NCI-H187 (cell line): ENCODE measurements at places on chromosomes 2 and 18.

- no peak for DNase-seq
These were observed 10.2 kb upstream of the ALPP start for GRCh38 chr2:232368311-232368731.

- DNase-seq, result no peak
These were observed 152.2 kb downstream of the INHBB start for GRCh38 chr2:120498121-120498520.

DNA sequence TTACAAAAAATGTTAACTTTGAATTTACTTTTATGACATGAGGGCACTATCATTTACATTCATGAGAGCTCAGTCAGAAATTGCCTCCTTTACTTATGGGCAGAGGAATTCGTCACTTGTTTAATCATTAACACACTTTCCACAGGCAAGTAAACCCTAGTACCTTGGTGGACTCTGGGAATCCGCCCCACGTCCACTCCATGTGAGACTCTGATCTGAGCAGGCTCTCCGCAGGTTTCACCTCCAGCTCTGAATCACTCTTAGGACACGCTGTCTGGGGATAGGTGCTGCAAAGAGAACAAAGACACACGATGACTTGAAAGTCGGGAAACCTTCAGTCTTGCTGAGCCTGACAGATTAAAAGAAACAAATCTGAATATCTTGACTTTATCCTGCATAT lies 73.6 kb downstream of the LPIN2 start:
- DNase-seq, result no peak

- no peak for DNase-seq
These were observed 22.6 kb upstream of the DYTN start for GRCh38 chr2:206740800-206741199.

DNA sequence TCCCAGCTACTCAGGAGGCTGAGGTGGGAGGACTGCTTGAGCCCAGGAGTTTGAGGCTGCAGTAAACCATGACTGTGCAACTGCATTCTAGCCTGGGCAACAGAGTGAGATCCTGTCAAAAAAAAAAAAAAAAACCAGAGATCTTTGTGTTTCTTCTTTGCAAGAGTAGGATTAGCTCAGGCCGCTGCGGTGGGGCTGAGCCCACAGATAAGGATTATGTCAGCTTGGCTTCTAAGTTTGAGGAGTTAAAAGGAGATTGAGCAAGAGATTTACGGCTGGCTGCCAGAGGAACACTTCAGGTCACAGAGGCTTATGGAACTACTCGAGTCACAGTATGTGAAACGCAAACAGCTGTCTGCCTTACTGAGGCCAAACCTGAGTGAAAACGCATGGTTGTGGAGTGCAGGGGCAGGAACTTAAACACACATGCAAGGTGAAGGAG lies 146.7 kb upstream of the L3MBTL4 start:
- no peak for DNase-seq

GRCh38 chr2:126050991-126051736 lies 604.8 kb upstream of the GYPC start:
- no peak for DNase-seq

GRCh38 chr2:1612391-1613077 lies 131.8 kb downstream of the PXDN start:
- DNase-seq, result no peak

GRCh38 chr18:48133671-48134251 lies 203.3 kb upstream of the SMAD2 start:
- peak; percentile 22 for DNase-seq

DNA sequence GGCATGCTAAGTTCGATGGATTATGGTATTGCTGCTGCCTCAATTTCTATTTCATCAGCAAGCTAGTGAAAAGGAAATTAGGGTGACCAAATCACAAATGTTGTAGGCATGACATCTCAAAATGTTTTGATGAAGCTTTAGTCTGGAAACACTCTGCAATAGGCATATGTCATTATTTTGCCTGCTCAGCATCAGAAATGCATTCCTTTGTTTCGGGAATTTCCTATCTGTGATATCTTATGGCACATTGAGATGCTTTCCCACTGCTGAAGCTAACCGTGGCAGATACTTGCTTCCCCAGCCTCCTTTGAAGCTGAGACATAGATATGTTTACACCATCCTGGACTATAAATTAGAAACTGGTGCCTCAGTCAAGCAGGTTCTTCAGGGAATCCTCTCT lies 119.7 kb downstream of the CDC42EP3 start:
- DNase-seq, result no peak

DNA sequence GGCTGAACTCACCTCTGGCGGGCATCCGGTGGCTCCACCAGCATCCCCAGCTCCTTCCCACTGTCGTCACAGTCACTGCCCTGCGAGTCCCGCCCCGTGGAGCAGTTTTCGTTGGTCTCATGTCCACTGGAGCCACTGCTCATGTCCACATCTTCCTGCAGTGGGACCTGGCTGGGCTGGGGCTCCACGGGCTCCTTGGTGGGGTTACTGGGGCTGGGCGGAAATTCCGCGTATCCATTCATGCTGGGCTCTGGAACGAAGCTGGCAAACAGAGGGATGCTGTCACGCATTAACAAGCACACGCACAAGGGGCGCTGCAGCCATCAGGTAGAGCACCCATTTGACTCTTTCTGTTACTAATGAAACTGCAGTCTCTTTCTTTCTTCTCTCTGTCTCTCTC lies 10.7 kb downstream of the PER2 start:
- DNase-seq, result no peak

- DNase-seq, result no peak
These were observed 113.3 kb upstream of the DAPL1 start for GRCh38 chr2:158681816-158682215.

- no peak for DNase-seq
These were observed 146.2 kb downstream of the RBMS1 start for GRCh38 chr2:160347269-160347863.

GRCh38 chr2:14907014-14907612 lies 274.6 kb downstream of the LRATD1 start:
- no peak for DNase-seq

DNA sequence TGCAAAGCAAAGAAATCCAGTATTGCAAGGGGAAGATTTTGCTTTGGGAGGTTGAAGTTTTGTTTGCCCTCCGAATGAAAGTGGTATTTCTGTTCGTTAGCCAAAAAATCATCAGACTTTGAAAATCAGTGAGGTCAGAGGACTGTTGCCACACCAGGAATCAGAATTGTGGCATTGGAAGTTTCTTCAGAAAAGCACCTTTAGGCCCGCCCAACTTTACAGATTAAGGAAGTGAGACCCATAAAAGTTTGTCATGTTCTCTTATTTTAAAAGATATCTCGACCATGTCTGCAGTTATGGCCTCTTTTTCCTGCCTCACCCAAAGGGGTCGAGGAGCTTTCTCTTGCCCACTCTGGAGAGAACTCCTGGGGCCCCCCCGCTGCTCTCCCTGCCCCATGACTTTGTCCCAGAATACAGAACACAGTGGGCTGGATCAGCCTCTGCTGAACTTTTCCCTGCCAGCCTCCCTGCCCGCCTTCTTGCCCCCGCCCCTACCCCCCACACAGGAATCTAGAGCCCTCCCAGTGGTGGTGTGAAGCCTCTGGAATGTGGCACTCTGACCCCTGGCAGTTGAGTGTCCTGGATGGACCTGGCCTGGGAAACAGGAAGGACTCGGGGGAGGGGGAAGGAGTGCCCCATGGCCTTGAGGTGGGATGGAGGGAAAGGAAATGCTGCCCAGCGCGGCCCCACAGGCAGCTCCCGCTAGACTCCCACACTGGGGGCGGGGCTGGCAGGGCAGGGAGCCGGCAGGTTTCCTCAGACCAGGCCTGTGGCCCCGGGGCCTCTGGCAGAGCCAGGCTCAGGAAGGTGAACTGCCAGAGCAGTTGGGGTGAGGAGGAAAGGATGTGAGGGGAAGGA lies 25.3 kb downstream of the CRIM1 start:
- DNase-seq, result no peak

DNA sequence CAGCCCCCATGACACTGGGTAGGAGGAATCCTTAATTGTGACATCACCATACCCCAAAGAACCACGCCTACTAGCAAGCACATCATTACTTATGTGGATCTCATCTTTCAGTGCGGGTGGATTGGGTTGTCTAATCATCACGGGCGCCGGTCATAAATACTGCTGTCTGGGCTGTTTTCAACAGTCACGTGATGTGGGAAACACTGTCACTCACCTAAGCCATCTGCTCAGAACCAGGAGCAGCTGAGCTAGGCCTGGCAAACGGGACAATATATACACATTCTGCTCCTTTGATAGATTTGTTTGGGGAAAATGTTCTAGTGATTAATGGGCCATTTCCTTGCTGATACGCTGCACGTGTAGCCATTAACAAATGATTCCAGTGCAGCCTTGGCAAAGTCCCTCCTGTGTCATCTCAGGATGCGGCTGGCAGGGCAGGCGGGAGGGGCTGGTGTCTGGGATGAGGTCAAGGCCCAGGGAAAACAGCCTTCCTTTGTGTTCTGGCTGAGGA lies 145.9 kb upstream of the COPS8 start:
- no peak for DNase-seq

DNA sequence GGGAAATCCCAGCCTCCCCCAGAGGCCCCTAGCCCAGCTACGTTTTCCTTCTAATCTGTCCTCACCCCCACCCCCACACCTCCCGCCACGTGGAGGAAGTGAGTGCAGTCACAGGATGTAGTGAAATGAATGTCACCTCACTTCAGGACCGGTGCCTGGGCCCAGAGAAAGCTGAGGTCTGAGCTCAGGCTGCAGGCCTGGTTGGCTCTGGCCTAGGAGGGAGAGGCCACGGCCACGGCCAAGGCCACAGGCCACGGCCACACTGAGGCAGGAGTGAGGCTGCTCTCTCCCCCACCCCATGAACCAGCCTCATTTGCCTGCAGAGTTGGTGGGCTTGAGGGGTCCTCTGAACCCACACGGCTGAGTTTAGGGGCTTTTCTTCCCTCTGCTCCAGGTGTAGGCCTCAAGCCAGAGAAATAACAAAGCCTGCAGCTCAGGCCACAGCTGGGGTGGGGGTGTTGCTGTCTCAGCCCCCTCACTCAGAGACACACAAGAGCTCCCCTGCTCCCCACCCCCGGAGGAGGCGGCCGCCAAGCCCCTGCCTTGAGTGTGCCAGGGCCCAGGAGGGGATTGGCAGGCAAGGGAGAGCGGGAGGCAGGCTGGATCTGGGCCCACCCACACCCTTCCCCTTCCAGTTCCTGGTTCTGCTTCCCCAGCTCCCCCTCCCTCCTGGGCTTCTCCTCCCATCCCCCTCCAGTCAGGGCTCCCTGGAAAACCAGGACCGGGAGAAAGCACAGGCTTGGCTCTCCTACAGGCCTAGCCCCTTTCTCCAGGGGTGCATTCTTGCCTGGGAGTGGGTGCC lies 27.0 kb downstream of the DNMT3A start:
- no peak for DNase-seq

DNA sequence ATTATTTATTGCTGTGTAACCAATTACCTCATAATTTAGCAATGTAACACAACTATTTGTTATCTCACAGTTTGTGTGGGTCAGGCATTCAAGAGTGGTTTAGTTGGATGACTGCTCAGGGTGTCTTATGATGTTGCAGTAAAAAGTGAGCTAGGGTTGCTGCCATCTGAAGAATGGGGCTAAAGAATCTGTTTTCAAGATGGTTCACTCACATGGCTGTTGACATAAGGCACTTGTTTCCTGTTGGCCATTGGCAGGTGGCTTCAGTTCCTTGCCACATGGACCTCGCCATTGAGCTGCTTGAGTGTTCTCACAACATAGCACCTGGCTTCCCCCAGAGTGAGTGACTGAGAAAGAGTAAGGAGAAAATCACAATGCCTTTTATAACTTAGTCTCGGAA lies 123.2 kb downstream of the TMEM17 start:
- no peak for DNase-seq

DNA sequence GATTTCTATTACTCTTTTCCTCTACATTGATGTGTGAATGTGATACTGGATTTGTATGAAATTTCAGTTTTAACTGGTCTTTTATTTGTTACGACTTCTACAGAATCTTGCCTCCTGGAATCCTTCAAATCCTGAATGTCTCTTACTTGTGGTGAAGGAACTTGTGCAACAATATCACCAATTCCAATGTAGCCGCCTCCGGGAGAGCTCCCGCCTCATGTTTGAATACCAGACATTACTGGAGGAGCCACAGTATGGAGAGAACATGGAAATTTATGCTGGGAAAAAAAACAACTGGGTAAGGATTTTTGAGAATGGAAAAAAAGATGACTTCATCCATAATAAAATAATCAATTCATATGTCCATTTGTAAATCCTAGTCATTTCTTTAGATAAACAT lies 134.6 kb downstream of the BABAM2 start:
- DNase-seq, result no peak

- DNase-seq, result no peak
These were observed at the start of gene MSL3B for GRCh38 chr2:233867993-233868532. MSL3B (minus strand) TSS chr2:233868386.

- DNase-seq, result no peak
These were observed 17.7 kb upstream of the EN1 start for GRCh38 chr2:118865106-118865505.

DNA sequence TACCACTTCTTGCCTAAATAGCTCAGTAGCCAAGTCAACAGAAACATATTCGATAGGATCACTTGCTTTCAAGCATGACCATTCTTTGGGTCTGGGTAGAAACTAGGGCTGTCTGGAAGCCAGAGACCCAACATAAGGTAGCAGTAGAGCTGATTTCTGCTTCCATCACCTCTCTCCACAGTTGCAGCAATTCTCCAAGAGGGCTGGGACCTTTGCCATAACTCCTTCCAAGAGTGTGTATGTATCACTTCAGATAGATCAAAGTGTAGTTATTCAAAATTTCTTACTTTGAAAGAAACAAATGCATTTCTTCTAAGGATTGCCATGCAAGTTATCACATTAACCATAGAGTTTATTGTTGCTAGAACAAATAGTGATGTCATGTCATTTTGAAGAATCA lies 172.0 kb upstream of the GALNT5 start:
- DNase-seq, result no peak

DNA sequence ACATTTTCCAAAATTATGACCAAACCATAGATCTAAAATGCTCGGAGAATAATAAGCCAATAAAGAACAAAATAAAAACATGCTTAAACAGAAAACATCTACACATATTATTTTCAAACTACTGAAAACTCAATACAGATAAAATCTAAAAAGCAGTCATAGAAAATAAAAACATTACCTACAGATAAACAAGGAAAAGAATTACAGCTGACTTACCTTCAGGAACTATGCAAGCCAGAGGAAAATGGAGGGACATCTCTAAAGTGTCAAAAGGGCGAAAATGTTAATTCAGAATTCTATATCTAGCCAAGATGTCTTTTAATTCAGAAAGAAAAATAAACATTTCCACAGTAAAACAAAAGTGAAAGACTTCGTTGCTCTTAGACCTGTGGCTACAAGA lies 112.9 kb upstream of the GYPC start:
- no peak for DNase-seq
